ENCODE measurements at places on chromosomes 2 and 18. TPM values are rescaled to one million over a fixed set of nuclear protein-coding genes. Genes with fewer than 3 reads are reported as not detected.

GRCh38 chr18:9474108-9474982 lies 968 bp upstream of the RALBP1 start:
- DNase-seq, result no peak

DNA sequence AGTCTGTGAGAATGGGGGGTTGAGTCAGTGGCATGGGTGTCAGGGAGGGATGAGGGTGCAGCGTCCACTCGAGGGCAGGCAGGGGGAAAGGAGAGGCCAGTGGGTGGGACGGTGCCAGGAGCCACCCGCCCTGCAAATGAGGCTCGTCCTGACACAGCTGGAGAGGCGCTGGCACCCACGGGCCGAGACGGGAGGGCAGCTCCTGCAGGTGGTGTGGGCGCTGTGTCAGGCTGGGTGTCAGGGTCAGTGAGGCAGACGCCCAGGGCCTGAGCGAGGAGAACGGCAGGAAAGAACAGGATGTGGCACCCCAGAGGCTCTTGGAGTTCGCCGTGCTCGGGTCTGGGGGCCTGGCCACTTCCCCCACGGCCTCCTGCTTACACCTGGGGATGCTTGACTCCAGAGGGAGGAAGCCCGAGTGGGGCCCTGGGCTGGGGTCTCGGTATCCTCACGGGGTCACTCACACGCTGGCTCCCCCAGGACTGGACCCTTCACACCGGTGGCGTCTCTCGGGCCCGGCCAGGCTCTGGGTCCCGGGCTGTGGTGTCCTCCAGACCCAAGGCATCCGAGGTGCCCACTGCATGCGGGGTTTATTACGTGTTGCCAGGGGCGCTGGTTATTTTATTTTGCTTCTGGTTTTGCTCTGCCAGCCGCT lies 130.5 kb upstream of the CTDP1 start:
- peak; percentile 57 for DNase-seq

DNA sequence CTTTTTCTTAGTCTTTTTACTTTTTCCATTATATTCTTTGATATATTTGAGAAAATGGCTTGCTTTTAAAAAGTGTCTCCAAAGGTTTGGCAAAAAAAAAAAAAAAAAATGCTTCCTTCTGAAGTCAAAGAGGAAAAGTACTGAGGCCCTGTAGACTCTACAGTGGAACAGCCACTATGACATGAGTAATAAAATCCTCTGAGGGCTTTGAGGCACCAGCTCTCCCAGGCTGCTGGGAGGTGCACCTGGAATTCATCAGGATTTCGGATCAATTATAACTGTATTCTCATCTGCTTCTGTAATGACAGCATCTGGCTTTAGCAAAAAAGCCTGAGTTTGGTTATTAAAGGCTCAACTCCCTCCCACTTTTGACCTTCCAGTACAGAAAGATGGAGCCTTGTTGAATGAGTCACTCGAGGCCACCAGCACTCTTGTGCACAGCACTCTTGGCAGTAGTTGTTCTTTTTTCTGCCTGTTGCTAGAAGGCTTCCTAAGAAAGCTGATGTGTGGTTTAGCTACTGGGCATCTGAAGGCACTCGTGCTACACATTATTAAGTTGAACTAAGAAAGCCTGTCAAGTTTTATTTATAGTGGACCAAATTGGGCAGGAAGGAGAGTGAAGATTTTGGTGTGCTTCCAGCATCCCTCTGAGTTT lies 131.3 kb downstream of the PRPF40A start:
- DNase-seq, result peak; percentile 74

GRCh38 chr2:223928113-223929006 lies 16.8 kb downstream of the WDFY1 start:
- DNase-seq, result no peak

GRCh38 chr18:48486754-48487153 lies 52.1 kb upstream of the CTIF start:
- no peak for DNase-seq

DNA sequence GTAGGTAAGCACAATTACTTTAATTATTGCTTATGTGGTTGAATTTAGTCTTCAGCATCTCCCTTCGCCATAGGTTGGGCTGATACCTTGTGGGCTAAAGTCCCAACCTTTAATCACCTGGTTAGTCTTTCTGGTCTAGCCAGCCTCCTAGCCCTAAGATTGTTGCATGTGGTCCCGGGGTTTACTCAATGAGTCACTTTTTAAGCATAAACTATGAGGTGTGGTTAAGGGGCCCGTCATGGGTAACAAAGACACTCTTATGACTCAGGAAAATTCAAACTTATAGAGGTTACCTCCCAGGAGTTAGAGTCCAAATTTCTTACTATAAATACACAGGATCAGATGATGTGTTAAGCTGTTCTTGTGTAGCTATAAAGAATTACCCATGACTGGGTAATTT lies 841.6 kb downstream of the TRIB2 start:
- no peak for DNase-seq

GRCh38 chr2:223203971-223204929 lies 152.3 kb downstream of the KCNE4 start:
- no peak for DNase-seq

DNA sequence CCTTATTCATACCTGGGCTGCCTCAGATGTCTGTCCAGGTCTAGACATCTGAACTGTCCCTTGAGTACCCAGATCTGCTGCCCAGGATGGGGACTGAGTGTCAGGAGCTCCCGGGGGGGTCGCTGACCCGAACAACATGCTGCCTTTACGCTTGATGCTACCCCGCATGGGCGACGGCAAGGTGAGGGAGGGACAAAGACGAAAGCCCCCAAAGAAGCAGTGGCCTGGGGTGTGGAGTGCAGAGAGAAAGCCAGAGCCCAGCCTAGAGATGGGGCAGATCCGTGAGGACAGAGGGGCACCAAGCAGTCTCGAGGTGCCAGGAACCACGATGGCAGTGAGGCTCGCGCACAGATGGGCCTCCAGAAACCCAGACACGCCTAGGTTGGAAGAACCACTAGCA lies 234.7 kb downstream of the ATAD2B start:
- DNase-seq, result no peak

GRCh38 chr2:64327510-64328414 lies 126.2 kb upstream of the LGALSL start:
- peak; percentile 72 for DNase-seq

GRCh38 chr2:208311954-208312353 lies 45.9 kb downstream of the PIKFYVE start:
- no peak for DNase-seq

GRCh38 chr2:126506786-126507185 lies 149.2 kb upstream of the GYPC start:
- DNase-seq, result no peak

DNA sequence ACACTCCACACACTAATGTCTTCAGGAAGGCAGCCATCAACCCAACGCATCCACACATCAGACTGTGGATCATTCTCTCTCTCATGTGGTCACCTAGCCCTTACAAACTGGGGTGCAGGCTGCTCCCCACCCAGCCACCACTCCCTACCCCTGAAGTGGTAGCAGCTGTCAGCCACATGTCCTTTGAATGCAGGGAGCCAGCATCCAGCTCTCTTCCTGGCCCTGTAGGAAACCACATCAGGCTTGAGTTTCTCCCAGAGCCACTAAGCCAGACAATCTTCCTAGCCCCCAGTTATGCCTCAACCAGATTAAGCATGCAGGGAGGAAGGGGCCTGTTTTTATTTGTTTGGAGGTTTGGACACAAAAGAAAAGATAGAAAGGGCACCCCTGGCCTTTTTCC lies 52.8 kb upstream of the SPP2 start:
- DNase-seq, result no peak

GRCh38 chr18:22342625-22343024 lies 75.1 kb downstream of the CTAGE1 start:
- no peak for DNase-seq

DNA sequence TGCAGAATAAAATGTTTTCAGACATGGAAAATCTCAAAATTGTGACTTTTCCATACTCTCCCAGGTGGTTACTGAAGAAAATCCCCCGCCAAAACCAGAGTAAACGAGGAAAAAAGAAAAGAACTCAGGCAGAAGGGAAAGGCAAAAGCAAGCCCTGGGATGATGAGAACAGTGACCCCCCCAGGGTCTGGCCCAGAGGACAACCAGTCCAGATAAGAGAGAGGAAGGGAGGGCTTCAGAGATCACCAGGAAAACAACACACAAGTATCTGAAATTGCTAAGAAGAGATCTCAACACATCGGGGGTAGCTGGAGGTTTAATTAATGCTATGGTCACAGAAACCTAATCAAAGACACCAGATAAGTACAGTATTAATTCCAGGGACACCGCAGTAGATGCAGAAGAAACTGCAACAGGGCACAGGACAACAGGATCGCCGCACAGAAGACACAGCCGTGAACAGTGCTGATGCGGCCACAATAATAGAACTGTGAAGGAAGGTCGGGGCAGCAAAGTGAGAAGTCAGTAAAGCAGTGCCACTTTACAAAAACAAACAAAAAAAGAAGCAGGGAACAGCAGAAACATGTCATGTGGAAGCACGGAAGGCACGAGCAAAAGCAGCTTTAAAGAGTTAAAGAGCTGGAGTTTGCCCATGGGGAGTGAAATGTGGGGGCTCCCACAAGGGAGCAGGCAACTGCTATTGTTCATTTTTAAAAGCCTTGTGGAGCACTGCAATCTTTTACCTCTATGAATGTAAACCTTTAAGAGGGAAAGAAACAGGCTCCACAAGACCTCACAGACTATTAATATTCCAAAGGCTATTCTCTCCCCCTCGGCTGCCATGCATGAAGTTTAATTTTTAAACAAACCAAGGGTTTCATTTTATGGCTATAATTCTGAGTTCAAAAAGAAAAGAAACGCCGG lies 28.4 kb downstream of the FAM168B start:
- DNase-seq, result no peak

DNA sequence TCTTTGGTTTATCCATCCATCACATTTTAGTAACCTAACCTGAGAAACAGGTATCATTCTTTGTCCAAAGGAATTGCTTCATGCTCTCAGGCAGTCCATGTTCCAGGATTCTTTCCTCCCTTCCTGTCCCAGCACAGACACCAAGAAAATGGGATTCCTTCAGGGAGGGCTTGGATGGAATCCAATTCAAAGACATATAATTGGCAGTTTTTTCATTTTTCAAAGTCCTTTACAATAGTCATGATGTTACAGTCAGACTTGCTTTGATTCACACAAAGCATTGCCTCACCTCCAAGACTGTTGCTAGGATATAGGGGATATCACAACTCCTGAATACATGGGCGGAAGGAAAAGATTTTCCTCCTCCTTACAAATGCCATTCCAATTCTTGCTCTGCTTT lies 241.4 kb upstream of the ACVR2A start:
- DNase-seq, result no peak

GRCh38 chr2:174731546-174731945 lies 32.7 kb downstream of the CHRNA1 start:
- no peak for DNase-seq

GRCh38 chr2:33014268-33014667 lies 67.5 kb downstream of the LTBP1 start:
- DNase-seq, result no peak

- DNase-seq, result no peak
Measured at GRCh38 chr2:98473995-98474780, 29.5 kb downstream of the INPP4A start.

- no peak for DNase-seq
Measured at GRCh38 chr2:189641002-189641401, 20.3 kb upstream of the ASNSD1 start.

DNA sequence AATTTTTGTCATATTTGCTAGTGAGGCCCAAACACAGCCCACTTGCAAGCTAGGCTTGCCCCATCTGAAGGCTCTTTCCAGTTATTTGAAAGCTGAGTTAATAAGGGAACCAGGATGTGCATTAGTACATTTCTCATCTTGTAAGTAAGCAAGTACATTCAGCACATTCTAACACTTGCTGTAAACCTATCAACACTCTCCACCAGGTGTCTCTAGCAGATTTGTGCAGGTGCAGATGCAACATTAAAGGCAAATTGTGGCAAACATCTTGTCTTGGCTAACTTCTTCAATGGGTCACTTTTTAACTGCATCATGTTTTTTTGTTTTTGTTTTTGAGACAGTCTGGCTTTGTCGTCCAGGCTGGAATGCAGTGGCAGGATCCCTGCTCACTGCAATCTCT lies 25.3 kb upstream of the MFSD6 start:
- no peak for DNase-seq

Gene DLGAP1
- total RNA-seq, result 2.0 TPM

Gene PARD3B
- 9.5 TPM for total RNA-seq

Gene SCN2A
- 0.53 TPM for total RNA-seq

Gene IL1F10
- not detected for total RNA-seq

Gene KCNE4
- 18.3 TPM for total RNA-seq

Gene TFPI
- total RNA-seq, result 85.6 TPM

Gene G6PC2
- not detected for total RNA-seq

All from ascending aorta (tissue), 2 donors.